ENCODE measurements at places on chromosomes 1 and 21.

DNA sequence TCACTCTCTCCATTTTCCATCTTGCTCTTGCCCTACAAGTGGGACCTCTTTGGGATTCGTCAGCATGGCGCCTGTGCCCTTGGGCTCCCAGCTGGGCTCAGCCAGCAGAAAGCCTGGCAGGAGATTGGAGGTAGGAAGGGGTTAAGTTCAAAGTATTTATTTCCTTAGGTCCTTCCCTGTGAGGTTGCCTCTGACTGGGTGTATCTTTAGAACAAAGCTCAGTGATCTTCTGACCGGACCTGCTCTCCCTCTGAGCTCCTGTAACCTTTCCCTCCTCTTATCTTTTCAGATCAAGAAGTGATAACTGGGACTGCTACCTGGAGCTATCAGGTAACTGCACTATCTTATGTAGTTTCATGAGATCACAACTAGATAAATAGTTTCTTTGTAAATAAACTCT lies 75.8 kb upstream of the ABCD3 start:
- DNase-seq = no peak

DNA sequence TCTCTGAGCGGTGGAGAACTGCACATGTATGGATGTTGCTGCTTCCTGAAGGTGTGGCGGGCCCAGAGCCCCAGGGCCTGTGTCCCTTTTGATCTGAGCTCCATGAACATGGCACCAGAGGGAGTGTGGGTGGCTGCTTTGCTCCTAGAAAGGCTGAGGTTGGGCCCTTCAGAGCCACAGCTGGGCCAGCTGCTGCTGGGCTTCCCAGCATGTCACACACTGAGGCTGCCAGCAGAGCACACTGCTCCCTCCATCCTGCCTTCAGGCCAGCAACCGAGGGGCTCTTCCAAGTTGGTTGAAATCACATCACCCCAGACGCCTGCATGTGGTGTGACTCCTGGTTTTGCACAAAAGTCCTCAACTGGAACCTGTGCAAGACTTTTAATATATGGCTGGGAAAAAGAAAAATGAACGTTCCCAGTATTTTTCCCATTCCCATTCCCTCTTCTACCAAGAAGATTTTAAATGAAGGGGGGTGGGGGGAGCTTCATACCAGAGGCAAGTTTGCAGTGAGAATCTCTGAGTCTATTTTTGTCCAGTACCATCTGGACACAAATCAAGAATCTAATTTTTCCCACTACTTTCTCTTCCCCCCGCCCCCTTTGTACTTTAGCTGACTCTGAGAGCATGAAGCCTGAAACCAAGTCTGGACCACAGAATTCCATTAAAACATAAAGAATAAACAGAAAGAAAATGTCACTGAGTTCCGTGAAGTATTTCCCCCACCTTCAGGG lies 26.2 kb upstream of the NGF start:
- DNase-seq = no peak

- DNase-seq = peak; percentile 90
Observed at GRCh38 chr1:183234660-183235476, 48.8 kb downstream of the LAMC2 start.

DNA sequence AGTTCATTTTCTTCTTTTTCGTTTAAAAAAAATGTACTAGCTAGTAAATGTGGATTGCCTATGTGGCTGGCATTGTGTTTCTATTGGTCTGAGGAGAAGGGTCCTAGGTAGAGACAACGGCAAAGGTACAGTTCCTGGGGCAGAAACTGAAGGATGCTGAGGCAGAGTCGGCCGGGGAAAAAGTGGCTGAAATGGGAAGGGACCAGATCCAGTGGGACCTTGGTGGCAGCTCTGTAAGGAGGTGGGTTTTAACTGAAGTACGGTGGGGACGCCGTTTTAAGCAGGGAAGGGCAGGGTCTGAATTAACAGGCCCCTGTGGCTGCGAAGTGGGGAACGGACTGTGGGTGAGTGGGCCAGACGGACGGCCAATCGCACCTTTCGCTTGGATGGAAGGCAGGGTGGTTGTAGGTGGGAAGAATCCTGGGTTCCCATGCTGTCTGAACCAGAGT lies 420 bp upstream of the VPS13D start:
- no peak for DNase-seq

All from RKO (cell line).